ENCODE measurements at places on chromosomes 7 and 10.

GRCh38 chr10:62038609-62039190 lies 137.2 kb downstream of the ARID5B start:
- no peak for DNase-seq

DNA sequence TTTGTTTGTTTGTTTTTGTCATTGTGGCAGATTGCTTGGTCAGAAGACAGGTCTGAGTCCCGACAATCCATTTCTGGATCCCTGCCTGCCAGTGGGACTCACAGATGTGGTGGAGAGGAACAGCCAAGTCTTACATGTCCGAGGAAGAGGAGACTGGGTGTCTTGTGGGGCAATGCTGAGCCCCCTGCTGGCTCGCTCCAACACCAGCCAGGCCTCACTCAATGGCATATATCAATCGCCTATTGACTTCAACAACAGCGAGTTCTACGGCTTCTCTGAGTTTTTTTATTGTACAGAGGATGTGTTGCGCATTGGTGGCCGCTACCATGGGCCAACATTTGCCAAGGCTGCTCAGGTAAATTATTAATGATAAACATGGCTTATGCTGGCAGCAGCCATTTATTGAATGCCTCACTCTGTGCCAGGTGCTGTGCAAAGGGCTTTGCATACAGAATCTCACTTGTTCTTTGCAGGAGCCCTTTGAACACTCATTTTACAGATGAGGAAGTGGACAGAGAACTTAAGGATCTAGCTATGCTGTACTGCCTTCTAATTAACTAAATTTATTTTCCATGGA lies 33.3 kb downstream of the COX15 start:
- DNase-seq = no peak

DNA sequence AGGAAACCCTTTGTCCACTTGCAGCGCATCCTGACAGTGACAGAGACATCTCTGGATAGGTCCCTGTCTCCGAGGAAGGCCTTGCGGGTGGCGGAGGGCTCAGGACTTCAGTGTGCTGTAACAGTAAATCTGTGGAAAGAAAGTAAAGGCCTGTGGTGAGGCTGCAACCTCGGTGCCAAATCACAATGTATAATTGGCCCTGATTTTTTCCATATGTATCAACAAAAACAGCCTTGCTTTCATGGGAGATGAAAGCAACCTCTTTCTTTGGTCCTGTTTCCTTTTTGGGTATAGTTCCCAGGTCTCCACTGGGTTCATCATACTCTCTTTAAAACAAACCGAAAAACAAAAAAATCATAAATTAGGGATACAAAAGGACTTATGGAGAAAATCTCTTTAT lies 110.9 kb upstream of the BMPER start:
- DNase-seq = no peak

DNA sequence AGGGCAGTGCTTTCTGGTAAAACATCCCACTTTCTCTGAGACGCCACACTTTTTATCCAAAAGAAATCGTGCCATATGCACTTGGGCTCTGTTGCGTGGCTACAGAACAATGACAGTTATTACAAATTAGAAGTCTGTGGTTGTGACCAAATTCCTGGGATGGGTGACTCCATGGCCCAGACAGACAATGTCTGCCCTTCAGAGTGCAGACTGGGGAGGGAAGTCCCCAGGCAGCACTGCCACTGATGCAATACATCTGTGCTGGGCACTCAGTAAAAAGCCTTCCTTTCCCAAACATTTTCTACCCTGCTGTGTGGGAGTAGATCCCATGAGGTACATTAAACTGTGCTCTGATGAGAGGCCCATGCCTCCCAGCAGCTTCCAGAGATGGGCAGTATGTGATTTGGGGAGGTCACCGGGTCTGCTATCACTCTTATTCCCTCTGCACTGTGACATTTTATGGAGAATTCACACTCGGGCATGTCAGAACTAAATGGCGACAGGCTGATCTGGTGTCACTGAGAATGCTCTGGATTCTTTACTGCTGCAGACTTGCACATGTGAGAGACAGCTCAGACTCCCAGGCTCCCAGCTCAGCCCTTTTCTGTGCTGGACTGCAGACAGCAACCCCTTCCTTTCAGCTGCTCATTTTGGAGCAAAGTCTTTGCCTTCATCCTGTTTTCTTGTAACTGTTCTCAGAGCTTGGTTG lies 243.5 kb upstream of the ZNF32 start:
- no peak for DNase-seq

DNA sequence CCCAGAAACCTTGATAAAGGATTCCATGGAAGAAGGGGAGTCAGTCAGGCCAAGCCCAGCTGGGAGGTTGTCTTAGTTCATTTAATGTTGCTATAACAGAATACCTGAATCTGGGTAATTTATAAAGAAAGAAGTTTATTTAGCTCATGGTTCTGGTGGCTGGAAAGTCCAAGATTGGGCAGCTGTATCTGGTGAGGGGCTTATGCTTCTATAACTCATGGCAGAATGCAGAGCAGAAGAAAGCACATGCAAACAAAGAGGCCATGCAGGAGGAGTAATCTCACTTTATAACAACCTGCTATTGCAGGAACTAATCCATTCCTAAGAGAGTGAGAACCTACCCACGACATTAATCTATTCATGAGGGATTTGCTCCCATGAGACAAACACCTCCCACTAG lies 54.2 kb upstream of the ANKRD1 start:
- DNase-seq = no peak

Measured in hematopoietic multipotent progenitor cell treated with erythropoietin and hydrocortisone succinate and interleukin-3 and kit ligand, for 17 days (in vitro differentiated cells).